ENCODE measurements at places on chromosomes 4 and X.

- DNase-seq = no peak
Measured at GRCh38 chrX:22985958-22986357, 13.8 kb upstream of the DDX53 start.

GRCh38 chr4:33160126-33160525 is 2440.0 kb downstream of the PCDH7 start:
- DNase-seq = no peak

DNA sequence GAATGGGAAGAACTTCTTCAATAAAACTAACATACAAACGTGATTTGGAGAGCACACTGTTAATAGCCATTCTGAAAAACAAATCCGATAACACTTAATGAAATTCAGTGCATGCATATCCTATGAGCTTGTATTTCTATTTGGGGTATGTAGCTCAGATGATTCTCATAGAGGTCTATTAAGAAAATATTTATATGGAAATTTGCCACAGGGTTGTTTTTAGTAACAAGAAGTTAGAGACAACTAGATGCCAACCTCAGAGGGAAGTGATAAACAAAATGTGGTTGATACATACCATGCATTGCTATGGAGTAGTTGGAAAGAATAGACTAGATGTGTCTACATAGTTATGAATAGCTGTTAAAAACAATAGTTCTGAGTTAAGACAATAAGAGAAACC is 395.8 kb upstream of the MAGEB18 start:
- no peak for DNase-seq

DNA sequence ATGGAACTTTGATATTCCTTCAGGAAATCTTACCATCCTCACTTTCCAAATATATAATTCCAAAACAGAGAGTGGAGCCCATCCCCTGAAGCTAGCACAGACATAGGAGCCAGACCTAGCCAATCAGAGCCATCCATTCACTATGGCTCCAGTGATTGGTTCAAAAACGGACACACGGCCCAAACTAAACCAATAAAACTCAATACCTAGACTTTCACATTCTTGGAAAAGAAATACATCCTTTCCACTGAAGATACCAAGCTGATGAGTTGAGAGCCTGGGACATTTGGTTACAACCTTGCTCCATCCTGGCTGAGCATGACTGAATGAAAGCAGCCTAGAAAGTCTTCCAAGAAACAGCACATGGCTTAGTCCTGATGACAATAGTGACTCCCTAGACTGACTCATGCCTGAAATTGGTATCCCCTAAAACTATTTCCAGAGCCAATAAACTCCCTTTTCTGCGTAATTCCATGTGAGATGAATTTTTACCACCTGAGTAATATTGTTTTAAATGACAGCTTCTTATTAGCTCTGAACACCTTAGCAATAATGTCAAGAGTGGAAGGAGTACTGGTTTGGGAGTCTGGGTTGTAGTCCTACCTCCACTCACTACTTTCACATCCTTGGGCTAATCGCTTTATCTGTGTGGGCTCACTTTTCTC is 189.6 kb upstream of the LNX1 start:
- no peak for DNase-seq

- DNase-seq = no peak
Measured at GRCh38 chr4:41375561-41375960, 118.8 kb downstream of the UCHL1 start.

DNA sequence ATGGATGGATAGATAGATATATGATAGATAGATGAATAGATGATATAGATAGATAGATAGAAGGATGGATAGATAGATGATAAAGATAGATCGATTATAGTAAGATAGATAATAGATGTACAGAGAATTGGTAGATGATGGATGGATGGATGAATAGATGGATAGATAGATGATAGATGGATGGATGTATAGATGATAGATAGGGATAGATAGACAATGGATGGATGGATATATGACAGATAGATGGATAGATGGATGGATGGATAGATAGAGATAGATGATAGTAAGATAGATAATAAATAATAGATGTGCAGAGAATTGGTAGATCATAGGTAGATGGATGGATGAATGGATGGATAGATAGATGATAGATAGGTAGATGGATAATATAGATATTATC is 12.2 kb downstream of the GYG2 start:
- no peak for DNase-seq
